ENCODE measurements at places on chromosomes 1 and 21. TPM values are rescaled to one million over a fixed set of nuclear protein-coding genes. Genes with fewer than 3 reads are reported as not detected.

DNA sequence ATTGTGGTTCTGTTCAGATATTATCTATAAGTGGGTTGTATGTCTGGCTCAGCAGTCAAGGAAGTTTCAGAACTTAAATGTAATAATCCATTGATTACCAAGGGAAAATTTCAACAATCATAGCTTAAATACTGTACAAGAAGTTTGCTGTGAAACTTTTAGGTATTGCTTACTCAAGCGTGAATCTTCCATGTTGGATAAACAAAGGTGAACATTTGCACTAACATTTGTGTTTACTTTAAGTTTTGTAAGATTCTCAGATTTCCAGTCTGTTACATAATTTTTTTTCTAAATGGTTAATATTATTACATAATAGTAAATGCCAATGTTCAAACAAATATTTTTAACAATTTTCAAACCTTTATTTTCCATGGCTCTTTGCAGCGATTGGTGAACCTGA, 285.6 kb downstream of the NCAM2 start:
- no peaks in the 10 kb centered on the region for H3K4me1 ChIP-seq
- H3K27ac ChIP-seq, result no peak overlapping the region
- no peak overlapping the region for H3K4me3 ChIP-seq
- no peak for DNase-seq
- H3K36me3 ChIP-seq, result no peaks in the 10 kb centered on the region

DNA sequence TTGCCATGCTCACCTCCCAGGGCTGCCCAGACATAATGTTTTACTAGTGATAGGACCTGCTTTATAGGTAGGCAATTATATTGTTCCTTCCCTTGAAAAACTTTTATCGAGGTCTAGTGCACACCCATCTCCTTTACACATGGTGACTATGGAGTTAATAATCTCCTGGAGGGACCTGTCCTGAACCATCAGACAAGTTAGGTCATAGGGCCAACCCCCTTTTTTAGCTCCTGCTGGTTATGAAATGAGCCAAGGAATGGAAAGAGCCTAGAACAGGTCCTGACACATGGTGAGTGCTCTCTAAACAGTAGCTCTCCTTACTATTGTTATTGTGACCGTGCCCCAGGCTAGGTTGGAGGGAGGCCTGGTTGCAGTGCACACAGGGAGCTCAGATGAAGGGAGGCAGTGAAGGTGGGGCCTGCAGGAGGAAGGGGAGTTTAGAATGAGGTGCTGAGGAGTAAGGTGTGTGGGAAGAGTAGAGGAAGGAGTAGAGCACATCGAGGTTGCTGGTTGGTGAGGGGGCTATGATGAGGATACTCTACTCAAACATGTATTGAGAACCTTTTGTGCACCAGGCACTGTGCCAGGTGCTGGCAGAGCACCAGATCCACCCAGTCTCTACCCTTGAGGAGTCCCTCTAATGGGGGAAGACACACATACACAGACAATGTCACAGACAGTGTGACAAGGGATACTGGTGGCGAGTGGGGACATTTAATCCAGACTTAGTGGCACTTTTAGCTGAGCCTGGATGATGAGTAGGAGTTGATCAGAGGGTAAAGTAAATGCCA, 14.1 kb upstream of the LMNA start:
- peaks cover 7% of the 10 kb centered on the region for H3K27me3 ChIP-seq
- peaks cover 64% of the 10 kb centered on the region for H3K4me1 ChIP-seq
- DNase-seq, result no peak
- no peak overlapping the region for H3K27ac ChIP-seq
- H3K4me3 ChIP-seq, result no peak overlapping the region
- H3K36me3 ChIP-seq, result no peaks in the 10 kb centered on the region

DNA sequence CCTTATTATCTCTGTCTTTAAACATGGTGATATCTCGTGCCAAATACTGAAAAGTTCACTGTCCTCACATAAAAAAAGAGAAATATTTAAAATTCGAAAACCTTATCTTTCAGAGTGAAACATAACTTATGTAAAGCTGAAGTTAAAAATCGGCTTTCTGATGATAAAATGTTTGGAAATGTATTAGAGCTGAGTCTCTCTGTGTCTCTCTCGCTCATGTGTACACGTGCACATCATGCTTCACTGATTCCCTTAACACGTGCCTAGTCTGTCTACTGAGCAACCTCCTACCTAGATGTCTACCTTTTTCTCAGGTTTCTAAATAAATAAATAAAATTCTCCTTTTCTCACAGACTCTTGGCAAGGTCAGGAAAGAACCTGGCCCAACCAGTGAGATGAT, 17.1 kb downstream of the HHIPL2 start:
- H3K4me3 ChIP-seq, result no peak overlapping the region
- no peaks in the 10 kb centered on the region for H3K36me3 ChIP-seq
- peaks cover 7% of the 10 kb centered on the region for H3K27me3 ChIP-seq
- no peak overlapping the region for H3K27ac ChIP-seq
- no peak for DNase-seq

GRCh38 chr1:54786778-54787177, 14.3 kb downstream of the TTC22 start:
- no peak overlapping the region for H3K27ac ChIP-seq
- peaks cover 4% of the 10 kb centered on the region for H3K4me1 ChIP-seq
- DNase-seq, result no peak

- H3K27ac ChIP-seq, result no peak overlapping the region
- no peak overlapping the region for H3K4me3 ChIP-seq
- no peak for DNase-seq
- H3K27me3 ChIP-seq, result no peaks in the 10 kb centered on the region
- no peaks in the 10 kb centered on the region for H3K4me1 ChIP-seq
Measured at GRCh38 chr21:20943561-20943997, 54.6 kb upstream of the NCAM2 start.

- no peak overlapping the region for H3K27ac ChIP-seq
- no peaks in the 10 kb centered on the region for H3K36me3 ChIP-seq
- DNase-seq, result no peak
- no peak overlapping the region for H3K4me3 ChIP-seq
- H3K4me1 ChIP-seq, result no peaks in the 10 kb centered on the region
- H3K27me3 ChIP-seq, result no peaks in the 10 kb centered on the region
Measured at GRCh38 chr1:245571815-245572294, 417.1 kb downstream of the KIF26B start.

DNA sequence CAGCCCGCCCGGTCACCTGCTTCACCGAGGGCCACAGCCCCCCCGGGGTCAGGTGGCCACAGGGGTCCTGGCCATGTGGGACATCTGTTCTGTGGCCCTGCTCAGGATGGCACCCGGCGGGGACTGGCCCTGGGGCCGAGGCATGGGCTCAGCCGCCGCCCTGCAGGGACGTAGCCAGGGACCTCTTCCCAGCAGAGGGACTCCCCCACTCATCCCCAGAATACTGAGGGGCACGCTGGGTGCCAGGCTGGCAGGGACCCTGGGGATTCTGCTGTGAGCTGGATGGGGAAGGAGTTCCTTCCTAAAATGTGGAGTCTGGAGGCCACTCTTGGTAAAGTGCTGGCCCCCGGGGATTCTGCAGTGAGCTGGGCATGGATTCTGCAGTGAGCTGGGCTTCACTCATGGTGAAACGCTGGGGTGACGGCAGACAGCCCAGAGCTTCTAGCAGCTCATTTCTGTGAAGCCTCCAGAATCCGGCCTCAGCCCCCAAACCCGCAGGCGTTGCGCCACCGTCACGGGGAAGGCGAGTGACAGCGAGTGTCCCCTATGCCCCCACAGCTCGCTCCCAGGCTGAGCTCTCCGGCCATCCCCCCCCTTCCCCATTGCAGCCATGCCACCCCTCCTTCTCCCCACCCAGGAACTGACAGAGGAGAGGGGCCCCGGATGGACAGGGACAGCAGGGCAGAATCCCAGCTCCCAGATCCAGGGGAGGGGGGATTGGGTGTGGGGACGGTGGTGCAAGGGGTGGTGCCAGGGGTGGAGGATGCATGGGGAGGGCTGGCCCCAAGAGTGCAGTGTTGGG, 1.4 kb downstream of the ITGB2 start:
- peaks cover 73% of the 10 kb centered on the region for H3K36me3 ChIP-seq
- no peaks in the 10 kb centered on the region for H3K27me3 ChIP-seq

DNA sequence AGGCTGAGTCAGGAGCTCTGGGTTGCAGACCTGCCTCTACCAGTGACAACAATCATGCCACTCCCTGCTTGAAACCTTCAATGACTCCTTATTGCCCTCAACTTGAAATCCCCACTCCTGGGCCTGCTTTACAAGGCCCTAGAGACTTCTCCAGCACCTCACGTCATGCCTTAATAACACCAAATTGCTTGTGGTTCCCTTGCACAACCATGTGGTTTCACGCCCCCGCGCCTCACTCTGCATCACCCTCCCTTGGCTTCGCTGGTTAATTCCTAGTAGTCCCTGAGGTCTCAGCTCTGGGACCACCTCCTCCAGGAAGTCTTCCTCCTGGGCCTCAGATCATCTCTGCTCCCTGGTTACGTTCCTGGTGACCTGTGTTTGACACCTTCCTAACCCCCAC, 33.0 kb downstream of the EPHA2 start:
- no peak overlapping the region for H3K27ac ChIP-seq
- peak; percentile 26 for DNase-seq
- H3K4me1 ChIP-seq, result peaks cover 9% of the 10 kb centered on the region
- H3K36me3 ChIP-seq, result no peaks in the 10 kb centered on the region

GRCh38 chr1:197995408-197996258, 78.5 kb downstream of the LHX9 start:
- peaks cover 5% of the 10 kb centered on the region for H3K4me1 ChIP-seq
- no peaks in the 10 kb centered on the region for H3K36me3 ChIP-seq

DNA sequence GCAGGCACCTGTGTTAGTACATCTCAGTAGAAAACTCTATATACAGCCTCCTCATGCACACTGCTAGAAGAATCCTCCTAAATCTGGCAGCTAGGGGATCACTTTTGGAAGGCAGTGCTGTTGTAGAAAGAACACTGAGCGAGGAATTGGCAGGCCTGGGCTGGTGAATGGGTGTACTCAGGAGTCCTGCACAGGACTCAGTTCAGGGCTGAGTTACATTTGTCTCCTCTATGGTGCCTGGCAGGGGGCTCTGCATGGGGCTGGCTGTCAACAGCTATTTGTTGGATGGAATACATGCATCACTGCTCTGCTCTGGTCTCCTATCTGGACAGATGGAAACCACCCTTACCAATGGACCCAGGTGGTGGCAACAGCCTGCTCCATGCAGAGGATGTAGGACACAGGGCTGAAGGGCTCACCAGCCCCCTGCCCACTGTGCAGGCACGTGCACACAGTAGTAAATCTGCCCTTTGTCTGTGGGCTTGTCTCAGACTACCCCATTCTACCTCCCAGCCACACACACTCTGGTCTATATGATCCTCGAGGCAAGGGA, 74.2 kb downstream of the LRIG2 start:
- no peak overlapping the region for H3K27ac ChIP-seq
- no peaks in the 10 kb centered on the region for H3K36me3 ChIP-seq

- H3K27ac ChIP-seq, result no peak overlapping the region
- H3K36me3 ChIP-seq, result no peaks in the 10 kb centered on the region
- H3K27me3 ChIP-seq, result peaks cover 8% of the 10 kb centered on the region
- no peaks in the 10 kb centered on the region for H3K4me1 ChIP-seq
- H3K4me3 ChIP-seq, result no peak overlapping the region
Measured at GRCh38 chr1:162056043-162056442, 13.4 kb upstream of the NOS1AP start.

The HTR6 gene
- not detected for total RNA-seq

The S100A6 gene
- total RNA-seq, result 799 TPM

The LPGAT1 gene
- 55.2 TPM for total RNA-seq
